DMS79 (cell line): ENCODE measurements at places on chromosomes 3 and 15.

DNA sequence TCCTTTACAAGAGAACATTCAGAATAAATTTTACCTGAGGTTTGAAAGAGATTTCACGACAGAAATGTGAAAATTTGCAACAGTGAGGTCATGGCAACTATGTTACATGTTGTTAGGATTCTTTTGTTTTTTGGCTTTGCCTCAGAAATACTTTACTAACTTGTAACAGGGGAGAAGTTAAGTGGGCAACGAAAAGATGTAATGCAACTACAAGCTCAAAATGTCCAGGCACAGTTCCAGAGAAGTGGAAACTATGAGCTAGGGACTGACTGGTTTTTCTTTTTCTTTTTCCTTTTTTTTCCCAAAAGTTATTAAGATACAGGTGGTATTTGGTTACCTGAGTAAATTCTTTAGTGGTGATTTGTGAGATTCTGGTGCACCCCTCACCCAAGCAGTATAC is 111.5 kb upstream of the PPP2R3A start:
- no peak for DNase-seq

- no peak for DNase-seq
Observed at GRCh38 chr15:40838756-40839155, 5.1 kb upstream of the SPINT1 start.

- no peak for DNase-seq
Observed at GRCh38 chr15:26561130-26561529, 211.7 kb downstream of the GABRB3 start.

DNA sequence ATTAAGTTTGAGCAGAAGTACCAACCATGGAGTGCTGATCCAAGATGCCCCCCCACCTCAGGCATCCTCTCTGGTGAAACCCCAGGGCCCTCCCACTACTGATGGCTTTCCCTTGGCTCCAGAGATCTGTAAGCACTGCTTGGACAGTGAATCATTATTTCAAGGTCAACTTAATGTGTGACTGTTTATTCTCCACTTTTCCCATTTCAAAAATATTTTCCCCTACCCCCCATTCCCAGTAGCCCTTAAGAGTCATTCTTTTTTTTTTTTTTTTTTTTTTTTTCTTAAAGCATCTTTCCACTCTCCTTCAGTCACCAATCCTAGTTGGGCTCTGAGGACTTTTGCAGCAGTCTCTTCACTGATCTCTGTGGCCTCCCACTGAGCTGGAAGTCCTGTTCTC is 82.6 kb downstream of the PCCB start:
- DNase-seq = no peak

DNA sequence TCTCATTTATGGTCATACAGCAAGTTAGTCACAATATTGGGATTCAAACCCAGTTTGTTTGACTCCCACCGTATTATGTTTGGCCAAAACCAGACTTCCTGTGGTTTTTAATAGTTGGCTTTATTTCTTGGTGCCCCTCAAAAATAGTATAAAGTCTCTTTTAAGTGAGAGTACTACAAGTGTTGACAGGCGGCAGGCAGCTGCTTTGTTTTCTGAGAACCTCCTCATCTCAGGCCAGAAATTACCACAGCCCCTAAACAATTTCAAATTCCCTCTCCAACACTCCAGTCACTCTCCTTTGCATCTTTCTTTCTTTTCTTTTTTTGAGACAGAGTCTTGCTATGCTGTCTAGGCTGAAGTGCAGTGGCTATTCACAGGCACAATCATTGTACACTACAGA is 121.5 kb downstream of the POLR2M start:
- no peak for DNase-seq

GRCh38 chr15:54288049-54288448 is 309.8 kb downstream of the UNC13C start:
- no peak for DNase-seq

GRCh38 chr15:99451484-99451883 is 114.3 kb upstream of the MEF2A start:
- no peak for DNase-seq

DNA sequence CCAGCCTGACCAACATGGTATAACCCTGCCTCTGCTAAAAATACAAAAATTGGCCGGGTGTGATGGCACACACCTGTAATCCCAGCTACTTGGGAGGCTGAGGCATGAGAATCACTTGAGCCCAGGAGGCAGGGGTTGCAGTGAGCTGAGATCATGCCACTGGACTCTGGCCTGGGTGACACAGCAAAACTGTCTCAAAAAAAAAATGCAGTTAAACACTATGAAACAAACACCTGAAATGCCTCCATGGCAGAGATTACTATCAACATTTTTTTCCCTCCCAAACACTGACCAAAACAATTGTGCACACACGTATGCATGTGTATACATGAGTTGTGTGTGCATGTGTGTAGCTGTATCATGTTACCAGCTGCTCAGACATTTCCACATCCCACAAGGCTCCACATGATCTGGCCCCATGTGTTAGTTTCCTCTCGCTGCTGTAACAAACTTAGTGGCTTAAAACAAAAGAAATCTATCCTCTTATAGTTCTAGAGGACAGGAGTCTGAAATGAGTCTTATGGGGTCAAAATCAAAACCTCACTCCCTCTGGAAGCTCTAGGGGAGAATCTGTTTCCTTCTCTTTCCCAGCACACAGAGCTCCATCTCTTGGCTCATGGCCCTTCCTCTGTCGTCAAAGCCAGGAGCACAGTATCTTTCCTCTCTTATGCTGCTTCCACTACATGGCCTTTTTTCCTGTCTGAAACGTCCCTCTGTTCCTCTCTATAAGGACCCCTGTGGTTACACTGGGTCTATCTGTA is 34.5 kb downstream of the SLC41A3 start:
- no peak for DNase-seq

DNA sequence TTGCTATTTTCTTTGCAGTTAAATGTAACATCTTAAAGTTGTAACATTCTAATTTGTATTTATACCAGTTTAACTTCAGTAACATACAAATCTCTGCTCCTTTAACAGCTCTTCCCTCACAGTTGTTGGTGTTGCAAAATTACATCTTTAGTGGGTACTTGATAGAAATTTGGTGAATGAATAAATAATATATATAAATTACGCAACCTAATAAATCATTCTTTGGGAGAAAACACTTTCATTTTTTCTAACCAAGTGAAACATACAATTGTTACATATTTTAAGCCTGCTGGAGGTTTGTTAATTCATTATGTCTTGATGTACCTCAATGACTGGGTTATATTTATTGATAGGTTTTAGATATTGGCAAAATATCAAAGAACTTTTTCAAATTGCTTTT is 118.8 kb downstream of the PLD1 start:
- no peak for DNase-seq

DNA sequence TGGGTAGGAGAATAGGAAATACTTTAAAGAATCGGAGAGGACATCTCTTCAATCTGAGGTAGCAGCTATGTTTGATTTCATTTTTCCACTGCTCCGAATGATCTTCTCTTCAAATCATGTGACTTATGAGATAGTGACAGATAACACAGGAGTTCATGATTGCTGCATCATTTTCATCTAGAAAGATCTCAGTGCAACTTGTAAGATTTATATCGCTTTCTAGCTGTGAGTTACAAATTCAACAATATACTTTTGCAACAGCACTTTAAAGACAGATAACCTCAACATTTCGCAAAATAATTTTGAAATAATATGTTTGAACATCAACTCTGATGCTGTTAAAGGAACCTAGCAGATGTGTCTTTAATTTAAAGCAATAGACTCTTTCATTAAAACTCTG is 99.9 kb upstream of the CCDC80 start:
- no peak for DNase-seq

- DNase-seq = no peak
Observed at GRCh38 chr3:194137506-194138474, 1.8 kb downstream of the HES1 start.

GRCh38 chr3:81440661-81441060 is 320.8 kb downstream of the GBE1 start:
- no peak for DNase-seq

GRCh38 chr3:127585163-127585812 is 5.2 kb downstream of the TPRA1 start:
- peak; percentile 80 for DNase-seq

DNA sequence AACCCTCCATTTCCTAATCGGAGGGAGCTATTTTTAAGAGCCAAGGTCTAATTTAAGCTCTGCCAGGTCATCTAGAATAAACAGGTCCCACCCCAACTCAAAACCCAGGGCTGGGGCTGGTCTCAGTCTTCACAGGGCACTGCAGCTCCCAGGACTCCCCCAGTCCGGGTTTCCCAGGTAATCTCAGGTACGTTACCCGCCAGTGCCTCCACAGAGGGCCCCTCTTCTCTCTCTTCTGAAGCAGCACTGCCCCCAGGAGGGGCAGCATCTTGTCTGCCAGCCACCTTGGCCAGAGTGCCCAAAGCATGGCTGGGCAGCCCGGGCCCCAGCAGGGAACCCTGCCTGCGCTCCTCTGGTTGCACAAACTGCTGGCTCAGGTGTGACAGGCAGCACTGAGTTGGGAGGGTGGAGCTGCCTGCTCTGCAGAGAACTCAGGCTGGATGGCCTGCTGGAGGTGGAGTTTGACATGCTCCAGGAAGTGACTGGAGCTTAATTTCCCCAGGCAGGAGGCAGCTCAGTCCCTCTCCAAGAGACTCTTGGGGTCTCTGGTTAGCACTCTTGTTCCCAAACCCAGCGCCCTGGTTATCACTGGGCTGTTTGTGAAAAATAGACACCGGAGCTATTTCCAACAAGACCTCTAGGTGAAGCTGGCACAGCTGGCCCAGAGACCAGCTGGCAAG is at the start of gene PLA2G4F:
TSS of gene PLA2G4F (minus strand) at position 394 of the 680 bp plus-strand sequence. CDS start at position 307, 87 bp downstream.
- no peak for DNase-seq

- no peak for DNase-seq
Observed at GRCh38 chr15:86263230-86263629, 183.6 kb downstream of the AGBL1 start.

DNA sequence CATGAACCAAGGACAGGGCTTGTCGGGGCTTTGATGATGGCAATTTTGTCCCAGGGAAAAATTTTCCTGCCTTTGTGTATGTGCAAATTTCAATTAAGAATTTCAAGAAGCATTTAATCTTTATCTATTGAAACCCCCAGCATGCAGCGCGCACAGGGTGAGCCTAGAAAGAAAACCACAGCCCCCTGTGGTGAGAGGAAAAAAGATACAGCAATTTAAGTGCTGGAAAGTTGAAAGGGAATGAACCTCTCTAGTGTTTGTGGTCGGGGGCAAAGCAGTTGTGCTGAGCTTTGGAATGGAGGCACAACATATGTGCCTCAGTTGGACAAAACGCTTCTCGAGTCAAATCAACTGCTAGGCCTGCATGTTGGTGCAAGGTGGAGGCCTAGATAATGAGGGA is 111.8 kb upstream of the C15orf61 start:
- DNase-seq = no peak

DNA sequence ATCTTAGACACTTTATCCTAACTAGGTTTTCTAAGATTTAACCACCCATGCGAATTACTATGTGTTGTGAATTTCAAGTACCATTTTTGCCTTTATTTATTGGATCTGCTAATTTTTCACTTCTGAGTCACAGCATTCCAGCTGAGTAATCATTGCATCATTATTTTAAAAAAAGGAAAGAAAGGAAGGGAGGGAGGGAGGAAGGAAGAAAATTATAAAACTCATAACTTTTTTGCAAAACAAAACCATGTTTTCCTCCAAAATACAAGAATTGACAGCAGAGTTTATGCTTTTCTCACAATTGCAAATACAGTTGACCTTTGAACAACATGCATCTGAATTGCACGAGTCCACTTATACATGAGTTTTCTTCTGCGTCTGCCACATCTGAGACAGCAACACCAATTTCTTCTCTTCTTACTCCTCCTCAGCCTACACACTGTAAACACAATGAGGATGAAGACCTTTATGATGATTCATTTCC is 651.4 kb upstream of the NECTIN3 start:
- DNase-seq = no peak

DNA sequence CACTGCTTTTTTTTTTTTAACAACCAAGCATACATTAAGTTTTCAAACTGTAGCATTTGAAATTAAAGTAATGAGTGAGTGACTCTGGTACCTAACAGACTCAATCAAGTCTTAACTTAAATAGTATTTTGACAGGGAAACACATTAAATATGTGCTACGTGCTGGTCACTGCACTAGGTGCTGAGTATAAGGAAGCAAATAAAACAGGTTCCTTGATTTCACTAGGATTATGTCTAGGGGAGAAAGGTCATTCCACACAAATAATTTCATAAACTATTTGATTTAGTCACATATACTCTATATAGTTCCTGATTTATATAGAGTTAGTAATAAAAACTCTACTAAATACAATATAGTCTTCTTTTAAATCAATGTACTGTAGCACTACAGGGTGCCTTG is 89.4 kb downstream of the SUCLG2 start:
- DNase-seq = no peak

DNA sequence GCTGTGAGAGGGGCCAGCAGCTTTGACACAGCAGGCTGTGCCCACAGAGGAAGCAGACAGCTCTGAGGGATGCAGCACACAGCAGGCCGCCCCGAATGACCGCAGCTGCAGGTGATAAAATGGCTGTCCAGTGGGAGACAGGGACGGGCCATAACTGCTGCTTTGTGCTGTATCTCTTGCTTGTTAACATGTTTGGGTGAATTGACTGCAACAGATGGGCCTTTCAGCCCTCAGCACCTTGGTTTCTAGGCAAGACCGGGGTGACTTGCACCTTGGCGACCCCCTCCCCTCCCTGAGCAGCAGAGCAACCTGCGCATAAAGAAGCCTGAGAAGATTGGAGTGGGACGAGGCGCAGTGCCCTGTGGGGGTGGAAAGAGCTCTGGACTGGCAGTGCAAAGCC is 36.6 kb upstream of the CLK3 start:
- no peak for DNase-seq

- no peak for DNase-seq
Observed at GRCh38 chr15:75359537-75360250, 8.7 kb downstream of the MAN2C1 start.

- no peak for DNase-seq
Observed at GRCh38 chr3:48436855-48437254, 3.1 kb downstream of the CCDC51 start.

GRCh38 chr15:69631978-69632377 is 179.4 kb downstream of the RPLP1 start:
- no peak for DNase-seq

GRCh38 chr3:99532246-99532645 is 106.1 kb upstream of the COL8A1 start:
- DNase-seq = no peak
